H1 (cell line): ENCODE measurements at places on chromosomes 5 and 9. TPM values are rescaled to one million over a fixed set of nuclear protein-coding genes. Genes with fewer than 3 reads are reported as not detected.
A peak's percentile ranks its signal among the peaks of the same experiment; 100 is the strongest.

The NMUR2 gene
- polyA plus RNA-seq, result 0.11 and 0.17 TPM in 2 replicates

GRCh38 chr9:87102126-87102525 lies 154.8 kb upstream of the GAS1 start:
- H3K4me1 ChIP-seq, result no peaks in the 10 kb centered on the region
- H3K4me3 ChIP-seq, result no peak overlapping the region
- H3K27ac ChIP-seq, result no peak overlapping the region

DNA sequence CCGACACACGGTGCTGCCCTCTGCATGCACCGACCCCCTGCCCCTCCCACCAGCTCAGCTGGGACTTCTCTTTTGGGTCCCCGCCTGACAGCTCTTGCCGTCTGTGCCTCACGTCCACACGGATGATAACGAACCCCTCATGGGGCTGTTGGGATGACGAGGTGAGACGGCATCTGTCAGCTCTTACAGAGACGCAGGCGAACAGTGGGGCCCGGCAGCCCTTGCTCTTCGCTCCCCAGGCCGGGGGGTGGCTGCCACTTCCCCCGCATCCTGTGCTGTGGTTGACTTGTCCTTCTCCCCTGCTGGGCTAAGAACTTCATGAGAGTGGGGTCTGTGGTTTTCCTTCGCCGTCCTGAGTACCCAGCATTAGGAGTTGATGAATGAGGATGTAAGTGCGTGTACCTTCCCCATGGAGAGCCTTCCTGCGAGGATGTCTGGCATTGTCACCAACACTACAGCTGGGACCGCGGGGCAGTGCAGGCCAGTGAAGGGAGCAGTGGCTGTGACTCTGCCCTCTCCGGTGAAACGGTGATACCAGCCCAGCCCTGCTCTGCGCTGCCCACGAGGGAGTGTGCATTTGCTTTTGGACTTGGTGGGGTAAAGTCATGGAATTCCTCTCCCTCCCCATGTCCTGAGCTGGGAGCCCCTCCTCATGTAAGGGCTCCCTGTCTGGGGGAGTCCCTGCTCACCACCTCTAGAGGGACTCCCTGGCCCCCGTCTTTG lies 23.2 kb downstream of the HK3 start:
- no peak overlapping the region for H3K4me3 ChIP-seq
- DNase-seq, result no peak
- peaks cover 4% of the 10 kb centered on the region; the same call in 1 of the 2 replicates for H3K4me1 ChIP-seq

The TMEM215 gene
- 0.27 and 0.33 TPM in 2 replicates for polyA plus RNA-seq

GRCh38 chr5:77960863-77961396 lies 184.8 kb upstream of the TBCA start:
- no peak overlapping the region for H3K4me3 ChIP-seq
- peaks cover 6% of the 10 kb centered on the region for H3K4me1 ChIP-seq
- no peak overlapping the region for H3K27ac ChIP-seq
- peaks cover 48% of the 10 kb centered on the region for H3K27me3 ChIP-seq
- H3K36me3 ChIP-seq, result no peaks in the 10 kb centered on the region

GRCh38 chr9:75858497-75859092 lies 31.9 kb upstream of the PCSK5 start:
- H3K27me3 ChIP-seq, result no peaks in the 10 kb centered on the region
- DNase-seq, result no peak
- no peak overlapping the region for H3K4me3 ChIP-seq
- H3K36me3 ChIP-seq, result no peaks in the 10 kb centered on the region
- no peak overlapping the region for H3K27ac ChIP-seq
- no peaks in the 10 kb centered on the region for H3K4me1 ChIP-seq

DNA sequence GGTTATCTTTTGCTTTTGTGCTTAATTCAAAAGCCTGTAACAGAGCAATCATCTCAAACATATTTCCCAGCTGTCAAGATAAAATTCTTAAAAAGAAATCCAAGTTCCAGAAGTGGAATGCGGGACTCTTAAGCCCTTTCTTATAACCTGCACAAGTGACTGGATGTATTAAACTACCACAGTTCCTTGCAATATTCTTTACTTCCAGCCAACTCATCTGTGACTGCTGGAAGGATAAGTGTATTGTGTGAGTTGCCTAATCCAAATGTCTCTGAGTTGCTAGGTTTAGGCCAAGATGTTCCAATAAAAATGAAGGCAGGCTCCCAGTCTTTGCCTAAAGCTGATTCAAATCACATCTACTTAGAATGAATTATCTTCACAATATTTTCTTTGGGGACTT lies 159.2 kb upstream of the SLC24A2 start:
- no peak for DNase-seq
- no peak overlapping the region for H3K27ac ChIP-seq
- H3K27me3 ChIP-seq, result no peaks in the 10 kb centered on the region
- H3K4me3 ChIP-seq, result no peak overlapping the region
- H3K36me3 ChIP-seq, result no peaks in the 10 kb centered on the region

The SLC6A3 gene
- 0.86 and 0.91 TPM in 2 replicates for polyA plus RNA-seq

The PRSS3 gene
- polyA plus RNA-seq, result 0.12 TPM in 1 of 2 replicates, not detected in the other

DNA sequence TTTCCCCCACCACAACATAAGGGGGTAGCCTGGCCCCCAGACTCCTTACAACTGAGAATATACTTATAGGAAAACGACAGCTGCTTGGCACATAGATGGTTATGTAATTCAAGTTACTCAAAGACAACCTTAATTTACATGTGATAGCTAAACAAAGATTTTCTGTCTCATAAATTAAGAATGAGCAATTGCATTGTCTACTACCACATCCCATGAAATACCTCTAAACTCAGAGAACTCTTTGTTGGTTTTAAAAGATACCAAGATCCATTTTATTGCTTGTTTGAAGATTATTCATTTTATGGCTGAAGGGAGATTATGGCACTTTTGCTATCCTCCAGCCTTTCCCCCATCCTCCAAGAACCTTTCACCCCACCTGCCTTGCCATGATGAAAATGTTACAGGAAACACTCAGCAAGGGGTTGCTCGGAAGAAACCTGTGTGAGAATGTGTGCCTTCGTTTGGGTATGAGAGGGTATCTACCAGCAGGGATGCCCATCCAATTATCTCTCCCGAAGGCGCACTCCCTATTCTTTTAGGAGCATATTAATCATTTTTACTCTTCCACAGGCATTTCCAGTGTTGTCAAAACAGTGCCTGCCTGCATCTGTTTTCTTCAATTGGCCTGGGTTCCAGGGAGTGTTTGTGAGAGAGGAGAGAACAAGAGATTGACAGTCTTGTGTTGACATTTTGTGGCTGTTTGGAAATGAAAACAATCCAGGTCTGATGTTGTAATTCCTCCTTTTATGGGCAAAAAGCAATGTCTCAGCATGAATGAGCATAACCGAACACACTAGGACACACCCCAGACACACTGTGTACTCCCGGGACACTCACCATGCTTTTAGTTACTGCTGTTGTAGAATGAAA lies 208.0 kb upstream of the ANKRD55 start:
- no peak for DNase-seq
- H3K4me3 ChIP-seq, result no peak overlapping the region
- no peaks in the 10 kb centered on the region for H3K27me3 ChIP-seq
- H3K27ac ChIP-seq, result no peak overlapping the region

The ZFP37 gene
- polyA plus RNA-seq, result 0.25 and 0.38 TPM in 2 replicates

DNA sequence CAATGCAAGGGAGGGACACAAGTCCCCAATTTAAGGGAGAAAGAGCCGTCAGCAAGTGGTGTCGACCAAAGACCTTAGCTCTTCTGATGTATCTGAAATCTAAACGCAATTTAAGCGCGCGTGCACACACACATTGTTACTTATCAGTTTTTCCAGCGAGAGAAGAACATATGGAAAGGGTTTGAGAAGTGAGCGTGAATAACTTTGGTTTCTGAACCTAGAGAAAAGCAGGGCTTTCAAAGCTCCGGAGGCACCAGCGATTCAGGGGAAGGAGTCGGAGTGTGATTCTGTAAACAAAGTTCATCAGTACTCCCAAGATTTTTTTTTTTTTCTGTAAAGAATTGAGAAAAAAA lies 191.8 kb downstream of the MEF2C start:
- peaks cover 99% of the 10 kb centered on the region for H3K27me3 ChIP-seq
- no peak overlapping the region for H3K27ac ChIP-seq
- no peaks in the 10 kb centered on the region for H3K36me3 ChIP-seq

DNA sequence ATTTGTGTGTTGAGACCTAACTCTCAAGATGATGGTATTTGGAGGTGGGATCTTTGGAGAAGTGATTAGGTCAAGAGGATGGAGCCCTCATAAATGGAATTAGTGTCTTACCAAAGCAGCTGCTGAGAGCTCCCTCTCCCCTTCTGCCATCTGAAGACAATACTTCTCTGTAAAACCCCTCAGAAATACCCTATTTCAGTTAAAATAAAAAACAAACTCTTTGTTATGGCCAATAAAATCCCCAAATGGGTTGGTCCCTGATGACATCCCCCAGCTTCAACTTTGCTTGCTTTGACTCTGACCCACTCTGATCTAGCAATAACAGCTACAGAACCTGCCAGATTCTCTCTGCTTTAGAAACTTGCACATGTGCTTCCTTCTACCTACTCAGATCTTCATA lies 100.9 kb downstream of the SNCAIP start:
- H3K36me3 ChIP-seq, result no peaks in the 10 kb centered on the region
- no peak overlapping the region for H3K4me3 ChIP-seq
- DNase-seq, result no peak
- H3K4me1 ChIP-seq, result no peaks in the 10 kb centered on the region; the same call in 1 of the 2 replicates
- no peaks in the 10 kb centered on the region for H3K27me3 ChIP-seq
- no peak overlapping the region for H3K27ac ChIP-seq

GRCh38 chr5:33417632-33418031 lies 23.1 kb upstream of the TARS1 start:
- H3K36me3 ChIP-seq, result no peaks in the 10 kb centered on the region
- no peak for DNase-seq

DNA sequence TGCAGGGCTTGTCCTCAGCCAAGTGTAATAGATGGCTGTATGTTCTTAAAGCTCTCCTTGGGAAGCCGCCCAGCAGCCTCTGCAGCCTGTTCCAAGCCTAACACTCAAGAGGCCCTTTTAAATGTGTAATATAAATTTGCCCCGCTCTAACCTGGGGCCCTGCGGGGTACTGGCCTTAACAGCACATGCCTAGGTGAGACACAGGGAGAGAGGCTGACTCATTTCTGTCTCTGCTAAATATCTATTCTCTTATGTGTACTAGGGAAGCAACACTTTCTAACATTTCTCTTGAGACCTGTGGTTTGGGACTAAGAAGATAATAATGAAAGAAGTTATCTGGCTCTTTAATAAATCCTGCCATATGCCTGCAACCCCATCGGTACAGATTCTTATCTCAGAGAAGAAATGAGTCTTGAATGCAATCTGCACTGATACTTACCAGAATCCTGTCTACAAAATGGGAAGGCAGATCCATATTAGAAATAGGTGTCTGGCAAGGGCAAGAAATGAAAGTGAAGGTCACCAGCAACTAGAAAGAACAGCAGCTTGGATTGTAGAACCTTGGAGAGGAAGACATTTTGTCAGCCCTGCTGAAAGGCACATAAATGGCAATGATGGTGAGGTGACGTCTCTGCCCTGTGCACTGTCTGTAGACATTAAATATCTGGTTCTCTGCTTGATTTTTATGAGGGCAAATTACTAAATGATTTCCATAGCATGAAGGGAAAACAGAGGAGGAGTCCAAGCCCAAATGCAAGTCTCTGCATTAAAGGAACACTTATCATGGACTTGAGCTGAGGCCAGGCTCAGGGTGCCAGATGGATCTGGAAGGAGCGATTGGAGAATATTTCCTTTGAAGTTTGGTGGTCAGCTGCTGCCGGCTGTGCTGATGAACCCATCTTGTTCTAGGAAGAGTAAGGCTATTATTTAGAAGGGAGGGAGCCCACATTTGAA lies 14.5 kb upstream of the TGFBI start:
- no peaks in the 10 kb centered on the region for H3K27me3 ChIP-seq
- DNase-seq, result no peak
- H3K4me1 ChIP-seq, result no peaks in the 10 kb centered on the region
- H3K27ac ChIP-seq, result no peak overlapping the region
- no peaks in the 10 kb centered on the region for H3K36me3 ChIP-seq

- H3K27ac ChIP-seq, result no peak overlapping the region
- peaks cover 17% of the 10 kb centered on the region for H3K27me3 ChIP-seq
- no peaks in the 10 kb centered on the region for H3K36me3 ChIP-seq
- no peak for DNase-seq
- H3K4me1 ChIP-seq, result no peaks in the 10 kb centered on the region
These were observed 2.8 kb downstream of the FBN2 start for GRCh38 chr5:128535251-128535650.

DNA sequence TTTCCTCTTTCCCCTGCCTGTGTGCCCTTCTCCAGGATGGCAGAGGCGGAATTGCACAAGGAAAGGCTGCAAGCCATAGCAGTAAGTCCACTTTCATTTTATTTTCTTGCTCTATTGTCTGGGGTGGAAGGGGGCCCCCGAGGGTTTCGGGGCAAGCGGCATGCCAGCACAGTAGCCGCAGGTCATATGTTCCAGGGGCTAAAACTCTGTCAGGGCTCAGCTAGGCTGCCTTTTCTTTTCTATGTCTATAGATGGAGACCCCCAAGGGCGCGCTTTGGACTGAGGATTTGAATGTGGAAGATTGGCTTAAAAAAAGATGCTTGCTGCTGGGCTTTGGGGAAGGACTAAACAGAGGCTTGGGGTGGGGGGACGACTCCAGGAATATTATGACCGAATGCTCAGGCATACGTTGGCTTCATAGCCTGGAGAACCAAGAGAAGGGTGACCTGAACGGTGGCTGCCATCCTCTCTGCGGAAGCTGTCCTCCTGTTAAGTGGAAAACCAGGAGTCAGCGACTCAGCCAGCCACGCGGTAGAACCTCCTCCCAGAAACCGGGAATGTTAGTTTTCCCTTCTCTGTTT lies 545 bp downstream of the PALM2AKAP2 start:
- H3K27ac ChIP-seq, result no peak overlapping the region
- H3K36me3 ChIP-seq, result no peaks in the 10 kb centered on the region
- H3K4me1 ChIP-seq, result peaks cover 5% of the 10 kb centered on the region
- DNase-seq, result no peak
- H3K4me3 ChIP-seq, result peak overlapping the region; percentile 85

DNA sequence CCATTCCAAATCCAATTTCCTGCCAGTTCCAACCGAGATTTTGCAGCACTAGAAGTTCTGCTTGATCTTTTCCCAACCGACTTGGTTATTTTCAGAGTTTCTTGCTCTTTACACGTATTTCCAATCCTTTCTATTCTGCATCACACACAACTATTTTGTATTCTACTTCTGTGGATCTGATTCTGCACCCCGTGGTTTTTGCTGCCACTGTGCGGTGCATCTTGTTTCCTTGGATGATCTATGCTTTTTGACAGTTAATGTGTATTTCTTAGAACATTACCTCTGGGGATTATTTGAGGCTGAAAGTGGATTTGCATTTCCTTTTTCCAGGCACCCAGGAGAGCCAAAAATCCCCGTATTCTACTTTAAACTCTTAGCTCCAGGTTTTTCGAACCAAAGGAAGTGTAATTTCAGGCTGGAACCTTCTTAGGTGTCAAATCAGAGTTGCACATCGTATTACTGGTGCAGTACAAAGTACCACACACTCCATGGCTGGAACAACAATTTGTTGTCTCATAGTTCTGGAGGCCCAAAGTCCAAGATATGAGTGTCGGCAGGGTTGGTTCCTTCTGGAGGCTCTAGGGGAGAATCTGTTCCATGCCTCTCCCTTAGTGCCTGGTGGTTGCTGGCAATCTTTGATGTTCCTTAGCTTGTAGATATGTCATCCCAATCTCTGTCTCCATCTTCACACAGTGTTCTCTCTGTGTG lies 14.7 kb upstream of the SARDH start:
- no peaks in the 10 kb centered on the region for H3K27me3 ChIP-seq
- DNase-seq, result no peak
- no peaks in the 10 kb centered on the region for H3K36me3 ChIP-seq
- no peak overlapping the region for H3K4me3 ChIP-seq
- no peak overlapping the region for H3K27ac ChIP-seq

GRCh38 chr5:122749886-122750285 lies 25.0 kb upstream of the SNX2 start:
- no peak for DNase-seq
- H3K4me3 ChIP-seq, result no peak overlapping the region
- no peak overlapping the region for H3K27ac ChIP-seq
- no peaks in the 10 kb centered on the region for H3K4me1 ChIP-seq
- no peaks in the 10 kb centered on the region for H3K27me3 ChIP-seq
